T-helper 1 cell (primary cell): ENCODE measurements at places on chromosomes 7 and 10.

- no peak for DNase-seq
These were observed 100.1 kb downstream of the HIP1 start for GRCh38 chr7:75638594-75639070.

GRCh38 chr7:20447021-20447650 lies 116.4 kb downstream of the ITGB8 start:
- no peak for DNase-seq

- DNase-seq = no peak
These were observed 4.1 kb upstream of the NT5C2 start for GRCh38 chr10:103197174-103197573.

DNA sequence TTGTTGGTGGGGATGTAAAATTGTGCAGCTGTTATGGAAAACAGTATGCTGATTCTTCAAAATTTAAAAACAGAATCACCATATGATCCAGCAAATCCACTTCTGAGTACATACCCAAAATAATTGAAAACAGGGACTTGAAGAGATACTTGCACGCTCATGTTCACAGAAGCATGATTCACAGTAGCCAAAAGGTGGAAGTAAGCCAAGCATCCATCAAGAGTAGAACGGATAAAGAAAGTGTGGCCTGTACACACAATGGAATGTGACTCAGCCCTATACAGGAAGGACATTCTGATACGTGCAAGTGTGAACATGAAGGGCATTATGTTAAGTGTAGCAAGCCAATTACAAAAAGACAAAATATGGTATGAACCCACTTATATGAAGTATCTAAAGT lies 696.7 kb upstream of the CELF2 start:
- no peak for DNase-seq

DNA sequence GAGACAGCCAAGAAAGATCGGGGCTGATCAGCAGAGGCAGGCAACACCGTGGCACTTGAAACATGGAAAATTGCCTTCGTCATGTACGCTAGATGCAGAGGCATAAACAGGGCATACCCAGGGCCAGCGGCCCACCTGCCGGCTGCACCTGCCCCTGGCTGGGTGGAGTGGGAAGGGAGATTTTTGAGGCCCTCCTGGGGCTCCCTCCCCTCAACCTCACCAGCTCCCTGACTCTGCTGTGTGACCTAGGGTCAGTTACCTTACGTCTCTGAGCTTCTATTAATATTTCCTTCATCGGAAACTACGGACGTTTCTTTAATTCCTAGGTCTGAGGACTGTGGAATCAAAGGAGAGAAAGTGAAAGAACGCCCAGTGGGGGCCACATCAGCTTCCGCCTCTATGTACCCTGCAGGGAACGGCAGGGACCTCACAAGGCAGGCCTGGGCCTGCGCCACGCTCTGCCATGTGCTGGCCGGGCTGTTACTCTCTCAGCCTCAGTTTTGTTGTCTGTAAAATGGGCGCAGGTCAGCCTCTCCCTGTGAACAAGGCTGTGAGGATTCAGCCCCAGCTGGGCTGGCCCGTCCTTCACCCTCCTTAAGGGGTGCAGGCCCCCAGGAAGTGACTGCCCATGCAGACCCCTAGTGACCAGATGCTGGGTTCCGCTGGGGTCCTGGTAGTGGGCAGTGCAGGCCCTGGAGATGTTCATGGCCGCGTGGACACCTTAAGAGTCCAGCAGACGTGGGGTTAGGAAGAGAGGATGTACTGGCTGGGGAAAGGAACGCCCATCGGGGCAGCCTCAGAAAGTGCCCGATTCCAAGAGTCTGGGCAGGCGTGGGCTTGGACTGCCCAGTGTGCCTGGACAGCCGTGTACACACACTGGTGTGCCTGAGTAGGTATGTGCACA lies 22.7 kb downstream of the ELFN1 start:
- no peak for DNase-seq

- peak; percentile 8 for DNase-seq
These were observed 30.2 kb upstream of the ABI1 start for GRCh38 chr10:26890956-26891355.

DNA sequence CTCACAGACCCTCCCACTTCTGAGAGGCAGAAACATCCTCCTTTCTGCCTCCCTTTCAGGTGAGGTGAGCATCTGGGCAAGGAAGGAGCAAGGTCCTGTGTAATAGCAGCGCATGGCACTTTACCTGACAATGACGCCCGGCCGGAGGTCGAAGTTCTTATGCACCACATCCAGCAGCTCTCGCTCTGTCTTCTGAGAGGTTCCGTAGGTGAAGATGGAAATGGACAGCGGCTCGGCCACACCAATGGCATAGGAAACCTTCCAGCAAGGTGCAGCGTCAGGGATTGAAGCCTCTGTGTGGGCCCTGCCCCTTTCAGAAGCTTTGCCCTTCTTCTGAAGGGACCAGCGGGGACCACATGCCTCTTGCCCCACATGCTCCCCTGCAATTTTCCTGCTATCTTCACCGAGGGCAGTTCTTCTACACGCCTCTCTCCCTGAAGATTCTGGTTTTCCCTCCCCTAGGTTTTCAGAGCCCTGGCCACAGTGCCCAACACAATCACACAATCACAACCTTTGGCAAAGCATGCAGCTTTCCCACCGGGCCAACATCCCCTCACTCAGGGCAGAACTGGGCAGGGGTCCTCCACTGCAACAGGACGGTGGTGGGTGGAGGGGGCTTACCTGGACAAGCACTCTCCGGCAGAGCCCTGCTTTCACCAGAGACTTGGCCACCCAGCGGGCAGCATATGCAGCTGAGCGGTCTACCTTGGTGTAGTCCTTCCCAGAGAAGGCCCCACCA lies 14.9 kb downstream of the MAT1A start:
- no peak for DNase-seq

- no peak for DNase-seq
These were observed 184.7 kb downstream of the DGKB start for GRCh38 chr7:14717816-14718215.

- DNase-seq = no peak
These were observed 204.3 kb downstream of the PTEN start for GRCh38 chr10:88067737-88068136.

DNA sequence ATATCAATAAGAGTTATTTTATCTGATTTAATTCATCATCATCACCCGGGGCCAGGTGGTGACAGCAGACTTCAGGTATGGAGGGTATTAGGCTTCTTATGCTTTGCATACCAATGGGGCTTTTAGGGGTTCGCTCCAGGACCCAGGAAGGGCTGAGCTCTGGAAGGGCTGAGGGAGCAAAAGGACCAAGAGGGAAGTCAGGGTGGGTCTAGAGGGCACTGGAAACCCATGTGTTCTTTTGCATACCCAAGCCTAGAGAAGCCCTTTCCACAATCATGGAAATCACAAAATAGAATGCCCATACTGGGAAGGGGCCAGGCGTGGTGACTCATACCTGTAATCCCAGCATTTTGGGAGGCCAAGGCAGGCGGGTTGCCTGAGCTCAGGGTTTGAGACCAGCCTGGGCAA lies 30.9 kb upstream of the VCL start:
- DNase-seq = no peak

- DNase-seq = no peak
These were observed 95.3 kb downstream of the INSYN2A start for GRCh38 chr10:127100983-127101615.

DNA sequence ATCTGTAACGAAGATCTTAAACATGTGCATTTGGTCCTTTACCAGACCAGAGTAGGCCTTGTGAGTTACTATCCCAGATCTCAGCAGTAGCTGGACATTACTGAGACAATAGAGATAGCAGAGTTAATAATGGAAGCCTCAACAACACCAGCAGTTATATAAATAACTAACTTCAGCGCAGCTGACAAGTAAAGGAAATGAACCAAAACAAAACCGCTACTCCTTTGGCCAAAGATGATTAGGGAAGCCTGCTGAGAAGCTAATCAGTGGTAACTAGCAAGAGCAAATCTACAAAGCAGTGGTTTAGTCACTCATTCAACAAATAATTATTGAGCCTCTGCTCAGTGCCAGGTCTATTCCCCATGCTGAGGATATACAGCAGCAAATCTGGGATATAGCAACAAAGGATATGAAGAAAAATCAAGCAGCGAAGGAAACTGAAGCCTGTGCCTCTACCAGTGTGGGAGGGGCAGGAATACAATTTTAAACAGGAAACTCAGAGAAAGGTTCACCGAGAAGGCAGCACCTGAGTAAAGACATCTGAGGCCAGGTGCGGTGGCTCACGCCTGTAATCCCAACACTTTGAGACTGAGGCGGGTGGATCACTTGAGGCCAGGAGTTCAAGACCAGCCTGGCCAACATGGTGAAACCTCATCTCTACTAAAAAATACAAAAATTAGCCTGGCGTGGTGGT lies 103.6 kb downstream of the ELMO1 start:
- DNase-seq = peak; percentile 8

- DNase-seq = no peak
These were observed 33.6 kb upstream of the HERPUD2 start for GRCh38 chr7:35728412-35729060.
